ENCODE measurements at places on chromosomes 2 and 18.
A peak's percentile ranks its signal among the peaks of the same experiment; 100 is the strongest.

DNA sequence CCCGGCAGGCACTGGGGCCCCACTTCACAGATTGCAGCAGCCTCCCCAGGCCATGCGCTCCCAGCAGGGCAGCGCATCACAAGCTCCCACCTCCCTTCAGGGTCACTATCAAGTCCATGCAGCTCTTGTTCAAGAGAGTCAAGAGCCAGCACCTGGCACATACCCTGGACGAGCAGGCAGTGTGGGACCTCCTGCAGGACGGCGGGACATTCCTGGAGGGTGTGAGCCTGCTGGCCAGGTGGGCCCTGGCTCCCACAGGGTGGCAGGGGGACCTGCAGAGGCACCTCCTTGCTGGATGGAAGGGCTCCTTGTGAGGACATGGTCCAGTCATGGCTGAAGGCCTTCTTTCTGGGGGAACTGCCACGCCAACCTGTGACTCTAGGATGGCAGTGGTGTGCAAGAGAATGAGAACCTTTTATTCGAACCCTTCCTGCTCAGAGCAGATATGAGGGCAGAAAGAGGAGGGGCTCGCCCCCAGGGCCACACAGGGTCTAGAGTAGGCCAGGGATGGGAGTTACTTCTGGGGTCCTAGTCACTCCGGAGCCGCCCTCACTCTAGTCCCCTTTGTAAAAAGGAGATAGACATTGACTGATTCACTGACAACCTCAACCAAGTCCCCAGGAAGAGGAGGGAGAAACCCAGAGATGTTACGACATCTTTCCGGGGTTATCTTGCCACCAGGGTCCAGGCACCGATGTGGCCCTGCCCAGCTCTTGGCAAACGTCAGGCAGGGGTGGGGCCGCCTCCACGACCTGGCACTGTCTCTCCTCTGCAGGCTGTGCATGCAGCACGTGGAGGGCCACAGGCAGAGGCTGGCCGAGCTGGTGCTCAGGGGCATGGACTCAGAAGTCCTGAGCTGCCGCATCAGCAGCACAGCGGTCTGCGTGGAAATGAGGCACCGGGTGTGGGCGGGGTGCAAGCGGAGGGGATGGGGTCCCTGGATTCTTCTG is 31.3 kb downstream of the HJURP start:
- no peak for DNase-seq

DNA sequence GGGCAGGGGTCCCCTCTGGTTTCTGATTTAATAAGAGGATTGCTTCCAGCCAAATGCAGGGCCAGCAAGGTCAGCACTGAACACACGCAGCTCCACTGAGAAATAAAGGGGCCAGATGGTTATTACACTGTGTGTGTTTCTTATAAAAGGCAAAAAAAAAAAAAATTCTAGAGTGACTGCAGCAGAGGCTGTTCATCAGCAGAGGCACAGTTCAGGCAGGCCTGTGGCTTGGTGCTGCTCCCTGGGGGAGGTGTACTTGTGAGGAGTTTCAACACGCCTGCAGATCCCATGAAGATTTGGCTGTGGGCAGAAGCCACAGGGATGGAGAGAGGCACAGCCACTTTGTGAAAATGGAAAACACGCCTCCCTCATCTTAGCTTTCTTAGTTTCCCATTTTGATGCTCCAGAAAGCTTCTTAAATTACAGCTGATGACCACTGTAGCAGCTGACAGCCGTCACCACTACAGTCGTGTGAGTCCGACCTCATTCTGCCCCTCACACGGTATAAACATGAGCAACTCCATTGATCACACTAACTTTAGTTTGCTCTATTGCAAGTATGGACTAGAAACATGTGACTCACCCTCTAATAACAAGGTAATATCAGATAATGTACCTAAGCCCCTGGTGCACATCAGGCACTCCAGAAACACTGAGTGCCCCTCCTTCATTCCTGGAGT is 726.5 kb upstream of the RAB6C start:
- DNase-seq, result no peak

DNA sequence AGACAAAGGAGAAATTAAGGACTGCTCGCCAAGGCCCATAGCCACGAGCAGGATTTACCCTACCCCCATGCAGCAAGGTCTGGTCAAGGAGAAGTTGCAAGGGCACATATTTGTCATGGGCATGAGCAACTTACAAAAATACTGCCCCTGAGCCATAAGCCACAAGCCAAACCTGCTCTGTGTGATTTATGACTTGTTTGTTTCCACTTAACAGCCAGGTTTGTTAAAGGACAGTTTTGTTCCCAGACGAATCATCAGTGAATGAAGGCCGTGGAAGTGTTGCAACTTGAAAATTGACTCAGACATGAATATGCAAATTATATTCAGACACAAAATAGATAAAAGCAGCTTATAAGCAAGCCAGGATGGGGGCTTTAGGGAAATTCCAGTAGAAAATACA is 31.3 kb upstream of the EVA1A start:
- no peak for DNase-seq

DNA sequence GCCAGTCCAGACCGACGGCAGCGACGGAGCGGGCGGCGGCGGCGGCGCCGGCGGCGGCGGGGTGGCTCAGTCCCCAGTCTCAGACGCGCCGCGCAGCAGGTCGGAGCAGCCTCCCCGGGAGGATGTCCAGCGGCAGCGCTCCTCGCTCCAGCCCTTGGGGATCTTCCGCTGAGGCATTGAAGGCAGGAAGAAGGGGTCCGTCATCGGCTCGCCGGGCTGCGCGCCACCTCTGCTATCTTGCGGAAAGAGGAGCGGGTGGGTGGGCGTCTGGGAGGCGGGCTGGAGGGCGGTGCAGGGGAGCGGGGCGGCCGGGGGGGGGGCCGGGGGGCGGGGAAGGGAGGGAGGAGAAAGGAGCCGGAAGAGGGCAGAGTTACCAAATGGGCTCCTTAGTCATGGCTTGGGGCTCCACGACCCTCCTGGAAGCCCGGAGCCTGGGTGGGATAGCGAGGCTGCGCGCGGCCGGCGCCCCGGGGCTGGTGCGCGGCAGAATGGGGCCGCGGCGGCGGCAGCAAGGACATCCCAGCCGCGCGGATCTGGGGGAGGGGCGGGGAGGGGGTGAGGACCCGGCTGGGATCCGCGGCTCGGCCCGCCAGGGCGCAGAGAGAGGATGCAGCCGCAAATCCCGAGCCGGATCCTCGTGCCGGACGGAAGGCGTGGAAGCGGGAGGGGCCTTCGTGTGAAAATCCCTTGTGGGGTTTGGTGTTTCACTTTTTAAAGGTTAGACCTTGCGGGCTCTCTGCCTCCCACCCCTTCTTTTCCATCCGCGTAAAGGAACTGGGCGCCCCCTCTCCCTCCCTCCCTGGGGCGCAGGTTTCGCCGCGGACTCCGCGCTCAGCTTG is at the start of gene NETO1:
NETO1 (minus strand) TSS at position 242 of the 839 bp plus-strand sequence. CDS start 696 bp downstream, outside the sequence.
- DNase-seq, result no peak

DNA sequence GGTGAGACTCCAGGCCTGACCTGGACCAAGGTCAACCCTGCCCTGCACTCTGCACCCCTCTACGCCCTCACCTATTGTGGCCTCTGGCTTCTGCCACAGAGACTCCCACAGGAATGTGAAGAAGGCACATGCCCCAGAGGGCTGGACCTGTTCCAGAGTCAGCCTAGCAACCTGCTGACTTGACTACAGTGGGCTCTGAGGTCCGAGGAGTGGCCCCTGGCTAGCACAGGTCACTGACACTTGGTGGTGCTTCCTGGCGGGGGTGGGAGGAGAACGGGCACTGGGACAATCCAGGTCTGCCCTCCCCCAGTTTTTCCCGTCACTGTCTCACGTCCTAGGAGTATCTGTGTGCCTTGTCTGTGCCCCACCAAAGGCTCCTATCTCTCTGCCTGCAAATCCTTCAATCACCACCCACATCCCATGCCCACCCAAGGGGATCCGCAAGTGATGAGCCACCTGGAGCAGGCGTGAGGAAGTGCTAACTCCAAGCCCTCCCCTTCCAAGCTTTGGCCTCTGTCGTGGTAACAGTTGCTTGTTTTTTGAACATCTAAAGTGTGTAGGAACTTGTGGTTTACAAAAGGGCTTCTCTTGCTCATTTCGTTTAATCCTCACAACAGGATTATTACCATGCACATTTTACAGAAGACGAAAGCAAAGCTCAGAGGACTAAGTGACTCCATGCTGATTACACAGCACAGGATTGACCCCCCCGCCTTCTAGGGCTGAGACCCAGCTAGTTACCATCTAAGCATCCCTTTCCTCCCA is 86.2 kb downstream of the MCFD2 start:
- no peak for DNase-seq

DNA sequence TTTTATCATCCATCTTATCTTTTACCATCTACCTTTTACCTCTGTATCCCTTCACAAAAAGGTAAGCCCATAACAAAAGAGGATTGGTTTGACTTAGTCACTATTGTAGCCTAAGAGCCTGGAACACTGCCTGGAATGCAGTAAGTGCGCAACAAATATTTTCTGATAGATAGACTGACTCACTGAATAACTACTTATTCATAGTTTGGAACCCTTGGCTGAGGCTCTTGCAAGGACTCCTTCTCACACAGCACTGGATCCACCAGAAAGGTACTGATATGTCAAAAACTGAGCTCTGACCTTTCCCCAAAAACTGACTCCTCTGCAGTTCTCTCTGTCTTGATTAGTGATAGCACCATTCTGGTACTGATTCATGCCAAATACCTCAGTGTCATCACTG is 426.7 kb downstream of the SETBP1 start:
- DNase-seq, result no peak

DNA sequence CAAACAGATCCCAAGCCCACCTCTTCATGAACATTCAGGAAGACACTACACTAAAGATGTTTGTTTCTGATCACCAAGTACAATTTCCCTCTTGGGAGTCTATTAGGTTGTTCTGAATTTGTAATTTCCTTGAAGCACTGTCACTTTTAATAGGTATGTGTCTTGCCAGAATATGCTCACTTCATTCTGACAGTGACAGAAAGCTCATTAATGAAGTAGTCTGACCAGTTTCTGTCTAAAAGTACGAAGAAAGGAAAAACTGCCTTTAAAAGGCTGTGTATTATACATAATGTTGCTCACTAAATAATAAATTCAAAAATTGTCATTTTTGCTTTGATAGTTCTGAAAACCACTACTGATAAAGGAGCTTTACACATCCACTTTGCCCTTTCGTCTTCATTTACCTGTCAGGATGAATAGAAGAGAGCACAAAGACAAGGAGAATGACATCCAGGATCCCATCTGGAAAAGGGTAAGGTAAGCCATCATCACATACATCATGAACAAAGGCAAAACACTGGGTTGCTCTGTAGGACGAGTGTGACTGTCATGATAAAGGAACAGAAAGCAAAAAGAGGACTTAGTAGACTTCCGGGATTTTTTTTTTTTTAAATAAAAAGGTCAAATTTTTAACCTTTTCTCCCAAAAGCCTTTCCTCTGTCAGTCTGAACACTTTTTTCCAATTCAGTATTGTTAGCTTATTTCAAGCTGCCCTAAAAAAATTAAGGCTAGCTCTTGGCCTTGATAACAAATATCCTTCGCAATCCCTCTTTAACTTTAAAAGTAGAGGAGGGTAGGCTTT is 103.4 kb downstream of the METTL8 start:
- DNase-seq, result no peak

DNA sequence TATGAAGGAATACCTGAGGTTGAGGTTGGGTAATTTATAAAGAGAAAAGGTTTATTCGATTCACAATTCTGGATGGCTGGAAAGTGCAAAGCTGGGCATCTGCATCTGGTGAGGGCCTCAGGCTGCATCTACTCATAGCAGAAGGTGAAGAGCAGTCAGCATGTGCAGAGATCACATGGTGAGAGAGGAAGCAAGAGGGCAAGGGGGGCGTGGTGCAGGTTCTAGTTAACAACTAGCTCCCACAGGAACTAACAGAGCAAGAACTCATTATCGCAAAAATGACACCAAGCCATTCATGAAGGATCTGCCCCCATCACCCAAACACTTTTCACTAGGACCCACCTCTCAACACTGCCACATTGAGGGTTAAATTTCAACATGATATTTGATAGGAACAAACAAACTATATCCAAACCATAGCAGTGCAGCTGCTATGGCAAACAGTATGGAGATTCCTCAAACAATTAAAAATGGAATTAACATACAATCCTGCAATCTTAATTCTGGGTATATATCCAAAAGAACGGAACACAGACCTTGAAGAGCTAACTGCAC is 72.8 kb upstream of the LDLRAD4 start:
- DNase-seq, result no peak

DNA sequence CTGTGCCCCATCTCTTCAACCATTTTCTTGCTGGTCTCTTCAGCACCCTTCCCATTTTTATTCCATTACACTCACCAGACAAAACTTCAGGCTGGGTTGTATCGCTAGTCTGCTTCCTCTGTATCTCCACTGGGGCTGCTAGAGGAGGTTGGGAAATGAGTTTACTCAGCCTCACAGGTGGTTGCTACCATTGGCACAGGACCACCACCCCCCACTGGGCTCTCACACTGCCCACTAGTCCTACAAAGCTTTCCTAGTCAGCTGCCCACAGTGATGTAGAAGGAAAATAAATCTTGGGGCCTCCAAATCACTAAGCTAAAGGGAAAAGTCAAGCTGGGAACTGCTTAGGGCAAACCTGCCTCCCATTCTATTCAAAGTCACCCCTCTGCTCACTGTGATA is 12.3 kb upstream of the IL1B start:
- DNase-seq, result no peak

DNA sequence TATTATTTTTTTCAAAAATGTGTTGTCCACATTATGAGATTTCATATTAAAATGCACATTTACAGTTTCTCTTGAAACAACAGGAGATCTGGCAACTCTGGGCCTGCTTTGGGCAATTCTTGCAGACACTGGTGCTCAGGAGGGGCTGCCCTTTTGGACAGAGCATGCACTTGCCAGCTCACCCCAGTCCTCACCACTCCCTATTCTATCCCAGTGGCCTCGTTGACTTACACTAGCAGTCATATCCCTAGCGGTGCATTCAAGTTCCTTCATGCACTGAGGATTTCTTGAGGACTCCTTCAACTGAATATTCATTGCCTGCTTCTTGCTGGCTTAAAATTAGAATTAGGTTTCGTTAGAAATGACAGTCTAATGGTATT is 87.9 kb upstream of the FHL2 start:
- no peak for DNase-seq

- DNase-seq, result no peak
These were observed 111.2 kb downstream of the OSR1 start for GRCh38 chr2:19247186-19247585.

- no peak for DNase-seq
These were observed 74.1 kb downstream of the CABYR start for GRCh38 chr18:24212939-24213338.

DNA sequence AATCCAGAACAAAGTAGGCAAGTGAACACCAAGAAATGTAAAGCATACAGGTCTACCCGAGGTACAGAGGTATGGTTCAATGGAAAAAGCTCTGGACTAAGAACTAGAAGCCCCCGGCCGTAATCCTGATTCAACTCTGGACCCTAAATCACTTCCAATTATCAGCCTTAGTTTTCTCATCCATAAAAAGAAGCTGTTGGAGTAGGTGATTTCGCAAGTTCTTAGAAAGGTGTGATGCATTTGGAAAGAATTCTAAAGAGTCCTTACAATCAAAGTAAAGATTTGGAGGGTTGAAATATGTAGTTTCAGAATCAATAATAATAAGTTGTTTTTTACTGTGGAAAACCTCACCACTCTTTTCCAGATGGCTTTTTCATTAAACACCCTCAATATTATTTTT is 622.1 kb upstream of the ID2 start:
- DNase-seq, result no peak

- no peak for DNase-seq
These were observed 122.3 kb upstream of the FHL2 start for GRCh38 chr2:105521176-105521575.

- peak; percentile 50 for DNase-seq
These were observed 1.8 kb downstream of the ZFP36L2 start for GRCh38 chr2:43224571-43225092.

GRCh38 chr2:214255046-214255445 is 155.8 kb upstream of the VWC2L start:
- DNase-seq, result no peak

- no peak for DNase-seq
These were observed 90.6 kb downstream of the POU3F3 start for GRCh38 chr2:104944495-104944894.

Measured in central memory CD8-positive, alpha-beta T cell (primary cell).